HTR-8/SVneo (cell line): ENCODE measurements at places on chromosomes 13 and 19.

DNA sequence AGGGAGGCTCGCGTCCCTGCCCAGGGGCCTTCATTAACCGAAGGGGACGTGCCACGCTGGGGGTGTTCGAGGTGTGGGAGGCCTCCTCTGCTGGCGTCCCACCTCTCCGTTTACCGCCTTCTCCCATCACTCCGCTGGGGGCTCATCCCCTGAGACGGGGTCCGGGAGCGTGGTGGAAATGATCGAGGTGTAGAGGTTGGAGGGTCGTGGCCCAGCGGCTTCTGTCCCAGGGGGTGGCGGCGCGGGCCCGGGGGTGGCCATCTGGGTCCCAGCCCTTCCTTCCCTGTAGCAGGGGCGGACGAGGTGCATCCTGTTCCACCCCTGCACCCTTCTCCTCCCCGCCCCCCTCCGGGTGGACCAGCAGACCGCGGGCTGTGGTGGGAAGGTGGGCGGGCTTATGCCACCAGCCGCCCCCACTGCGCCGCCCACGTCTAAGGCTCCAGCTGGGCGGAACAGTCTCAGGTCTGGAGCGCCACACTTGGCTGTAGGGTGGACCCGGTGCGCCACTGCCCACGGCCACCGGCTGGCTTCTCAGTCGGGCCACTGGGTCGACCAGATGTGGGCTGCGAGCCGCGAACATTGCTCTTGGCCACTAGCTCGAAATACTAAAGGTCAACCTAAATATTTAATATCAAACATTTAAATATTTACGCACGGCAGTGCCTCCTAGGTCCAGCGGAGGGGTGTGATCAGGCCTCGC lies 69.5 kb downstream of the ZNF723 start:
- no peak for DNase-seq

DNA sequence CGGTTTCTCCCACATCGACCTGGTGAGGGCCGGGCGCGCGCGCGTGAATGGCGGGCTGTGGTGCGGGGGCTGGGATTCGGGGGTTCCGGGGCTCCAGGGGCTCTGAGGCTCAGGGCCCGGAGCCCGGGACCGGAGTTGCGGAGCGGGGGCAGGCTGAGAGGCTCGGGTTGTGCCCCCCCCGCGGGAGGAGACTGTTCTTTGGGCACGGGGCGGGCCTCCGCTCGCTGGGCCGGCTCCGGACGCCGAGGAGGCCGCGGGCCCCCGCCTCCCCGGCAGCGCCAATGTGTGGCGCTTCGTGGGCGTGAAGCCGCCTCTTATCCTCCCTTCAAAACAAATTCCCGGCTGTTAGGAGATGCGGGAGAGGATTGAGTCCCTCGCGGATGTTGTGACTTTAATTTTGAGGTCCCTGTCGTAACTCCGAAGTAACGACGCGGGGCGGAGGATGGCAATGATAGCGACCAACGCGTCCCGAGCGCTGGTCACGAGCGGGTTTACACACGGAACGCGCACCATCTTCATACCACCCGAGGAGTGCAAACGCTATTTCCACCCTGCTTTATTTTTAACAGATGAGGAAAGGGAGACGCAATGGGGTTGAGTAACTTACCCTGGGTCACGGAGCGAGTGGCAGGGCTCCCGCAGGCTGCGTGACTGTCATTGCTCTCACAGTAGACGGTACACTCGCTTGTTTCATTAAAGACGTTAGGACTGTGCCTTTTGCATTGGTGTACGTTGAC lies 536 bp downstream of the UBA2 start:
- peak; percentile 38 for DNase-seq

DNA sequence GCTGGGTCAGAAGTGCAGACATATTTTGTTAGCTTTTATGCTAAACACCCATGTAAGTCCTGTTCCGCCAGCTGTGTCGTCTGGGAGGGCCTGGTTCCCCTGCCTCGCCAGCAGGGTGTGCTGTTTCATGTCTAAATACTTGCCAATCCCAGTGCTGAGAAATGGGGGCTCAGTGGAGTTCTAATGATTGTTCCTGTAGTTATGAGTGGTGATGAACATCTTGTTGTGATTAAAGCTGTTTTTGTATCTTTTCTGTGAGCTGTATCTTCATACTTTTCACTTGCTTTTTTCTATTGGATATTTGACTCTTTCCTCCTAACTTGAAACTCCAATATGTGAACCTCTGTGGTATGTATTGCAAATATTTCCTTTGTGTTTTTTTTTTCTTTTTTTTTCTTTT lies 32.7 kb downstream of the KDM4B start:
- DNase-seq: peak; percentile 49

DNA sequence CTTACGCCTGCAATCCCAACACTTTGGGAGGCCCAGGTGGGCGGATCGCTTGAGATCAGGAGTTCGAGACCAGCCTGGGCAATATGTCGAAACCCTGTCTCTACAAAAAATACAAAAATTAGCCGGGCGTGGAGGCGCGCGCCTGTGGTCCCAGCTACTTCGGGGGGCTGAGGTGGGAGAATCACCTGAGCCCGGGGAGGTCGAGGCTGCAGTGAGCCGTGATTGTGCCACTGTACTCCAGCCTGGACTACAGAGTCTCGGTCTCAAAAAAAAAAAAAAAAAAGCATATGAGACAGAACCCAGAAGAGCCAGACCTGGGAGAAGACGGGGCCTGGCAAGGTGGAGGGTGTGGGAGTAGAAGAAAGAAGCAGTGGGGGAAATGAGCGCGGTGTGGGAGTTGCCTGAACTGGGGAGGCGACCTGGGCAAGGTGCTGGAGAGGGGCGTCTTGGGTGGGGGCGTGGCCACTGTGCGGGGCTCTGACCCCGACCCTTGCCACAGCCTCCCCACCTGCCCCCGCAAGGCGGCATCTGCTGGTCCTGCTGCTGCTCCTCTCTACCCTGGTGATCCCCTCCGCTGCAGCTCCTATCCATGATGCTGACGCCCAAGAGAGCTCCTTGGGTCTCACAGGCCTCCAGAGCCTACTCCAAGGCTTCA lies 533 bp downstream of the DKKL1 start:
- DNase-seq: no peak
